Stimulated activated CD4-positive, alpha-beta T cell treated with anti-CD3 and anti-CD28 coated beads, Interleukin-15, amount 100 ng/mL, for 1 hour (primary cell): ENCODE measurements at places on chromosomes 2 and 18.

GRCh38 chr2:120883607-120884440 lies 148.2 kb downstream of the GLI2 start:
- no peak for DNase-seq

- DNase-seq, result no peak
Observed at GRCh38 chr2:223469270-223470046, 132.7 kb downstream of the SCG2 start.

DNA sequence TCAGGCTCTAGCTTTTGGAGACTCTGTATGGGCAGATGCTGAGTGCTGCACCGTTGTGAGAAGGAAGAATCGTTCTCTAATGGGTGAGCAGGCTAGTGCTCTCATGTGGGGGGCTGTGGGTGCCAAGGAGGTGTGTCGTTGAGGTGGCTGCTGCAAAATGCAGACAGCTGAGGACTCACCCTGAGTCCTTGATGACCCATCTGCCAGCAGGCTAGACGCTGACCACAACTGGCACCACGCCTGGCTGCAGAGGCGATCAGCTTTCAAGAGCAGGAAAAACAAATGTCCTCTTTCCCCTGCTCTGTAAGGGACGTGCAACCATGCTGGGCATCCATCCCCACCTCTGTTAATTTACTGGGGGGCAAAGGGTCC lies 48.2 kb downstream of the HAUS1 start:
- no peak for DNase-seq

DNA sequence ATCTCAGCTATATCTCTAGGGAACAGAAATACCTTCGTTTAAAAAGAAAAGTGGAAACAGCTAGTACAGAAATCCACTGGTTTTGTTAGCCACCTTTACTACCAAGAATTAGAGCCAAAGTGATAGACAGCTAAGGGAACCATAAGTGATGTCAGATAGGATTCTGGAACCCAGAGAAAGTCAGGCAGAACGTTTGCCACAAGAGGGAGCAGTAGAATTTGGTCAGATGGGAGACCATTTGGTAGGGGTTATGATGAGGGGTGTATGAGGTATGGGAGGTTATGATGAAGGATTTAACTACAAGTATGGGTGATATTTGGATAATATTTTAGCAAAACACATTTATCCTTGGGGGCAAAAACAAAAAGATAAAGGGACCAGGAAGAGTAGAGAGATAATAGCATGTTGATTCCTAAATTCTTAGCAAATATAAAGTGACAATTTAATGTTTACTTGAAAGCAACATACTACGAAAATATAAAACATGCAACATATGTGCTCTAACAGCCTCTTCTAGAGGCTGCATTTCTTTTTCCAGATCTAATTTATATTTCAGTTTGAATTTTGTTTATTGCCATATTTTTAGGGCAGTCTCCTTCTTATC lies 3.3 kb downstream of the SLC8A1 start:
- no peak for DNase-seq

DNA sequence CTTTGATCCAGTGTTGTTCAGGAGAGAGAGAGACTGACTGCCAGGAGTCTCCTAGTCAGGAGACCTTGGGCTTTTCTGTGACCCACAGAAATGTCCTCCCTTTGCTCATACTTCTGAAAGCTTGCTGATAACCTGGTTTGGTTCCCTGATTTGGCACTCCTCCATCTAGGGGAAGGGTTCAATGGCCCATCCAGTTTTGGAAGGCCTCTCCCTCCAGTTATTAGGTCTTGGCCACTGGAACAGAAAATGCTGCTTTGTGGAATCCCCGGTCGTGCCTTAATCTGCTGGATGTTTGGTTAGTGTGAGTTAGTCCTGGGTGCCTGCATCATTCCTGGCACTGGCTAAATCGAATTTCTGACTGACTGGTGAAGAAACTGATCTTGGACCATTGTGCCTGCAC lies 35.7 kb downstream of the KDM3A start:
- DNase-seq, result no peak

DNA sequence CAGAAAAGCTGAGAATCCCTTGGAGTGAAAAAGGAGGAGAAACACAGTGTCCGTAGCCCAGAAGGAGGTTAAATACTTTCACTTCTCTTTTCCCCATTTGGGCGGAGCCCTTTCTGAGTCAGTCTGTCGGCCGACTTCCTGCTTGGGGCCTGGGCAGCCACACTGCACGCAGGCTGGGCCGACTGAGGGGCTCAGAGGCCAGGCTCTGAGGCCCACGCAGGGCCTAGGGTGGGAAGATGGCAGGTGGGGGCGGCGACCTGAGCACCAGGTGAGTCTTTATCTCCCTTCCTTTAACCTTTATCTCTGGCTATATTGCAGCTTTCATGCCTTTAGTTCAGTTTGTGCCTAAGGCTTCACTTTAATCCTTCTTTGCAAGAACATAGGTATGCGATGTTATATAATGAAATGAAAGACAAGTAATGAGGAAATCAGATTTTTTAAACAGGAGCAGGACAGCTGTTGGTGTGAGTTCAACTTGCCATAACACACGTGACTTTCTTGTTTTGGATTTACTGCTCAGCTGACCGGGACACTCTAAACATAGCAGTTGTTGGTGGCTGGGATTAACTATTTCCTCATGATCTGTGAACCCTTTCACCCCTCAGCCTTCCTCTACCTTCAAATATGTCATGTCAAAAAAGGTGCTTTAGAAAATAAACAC lies at the start of gene SP100:
Gene SP100 (plus strand): TSS at position 141 of the 661 bp plus-strand sequence. CDS start 96 bp downstream, at position 237.
- DNase-seq, result peak; percentile 51

DNA sequence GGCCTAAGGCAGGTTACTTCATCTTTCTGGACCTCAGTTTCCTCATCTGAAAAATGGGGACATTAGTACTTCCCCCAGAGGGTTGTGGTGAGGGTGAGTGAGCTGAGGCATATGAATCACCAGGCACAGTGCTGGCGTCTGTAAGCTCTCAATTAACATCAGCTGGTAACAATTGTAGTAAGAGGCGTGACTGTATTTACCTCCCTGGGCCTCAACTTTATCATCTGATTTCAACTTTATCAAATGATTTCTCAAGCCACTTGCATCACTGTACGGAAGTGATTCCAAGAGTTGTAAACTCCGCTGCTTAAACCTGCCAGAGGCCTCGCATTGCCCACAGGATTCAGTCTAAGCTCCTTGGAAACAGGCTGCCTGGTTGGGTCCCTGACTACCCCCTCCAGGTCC lies 53.6 kb upstream of the PKDCC start:
- DNase-seq, result no peak

- DNase-seq, result no peak
Observed at GRCh38 chr2:166960702-166961270, 72.5 kb downstream of the XIRP2 start.

DNA sequence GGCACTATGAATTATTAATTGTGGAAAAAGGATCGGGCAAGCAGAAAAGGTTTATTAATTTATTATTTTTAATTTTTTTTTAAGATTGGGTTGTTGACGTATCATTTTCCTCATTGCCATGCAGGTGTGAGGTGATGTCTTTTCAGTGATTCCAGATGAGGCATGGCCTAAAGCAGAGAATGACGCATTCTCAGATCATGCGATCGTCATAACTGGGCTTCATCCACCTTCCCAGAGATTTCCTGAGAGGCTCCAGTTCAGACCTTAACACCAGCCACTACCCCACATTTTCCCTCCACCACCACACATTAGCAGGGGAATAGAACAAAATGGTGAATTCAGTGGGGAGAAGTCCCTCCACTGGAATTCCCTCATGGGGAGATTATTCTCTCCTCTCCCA lies 518.4 kb upstream of the SPHKAP start:
- no peak for DNase-seq

GRCh38 chr2:147441182-147441581 lies 403.6 kb upstream of the ACVR2A start:
- no peak for DNase-seq

GRCh38 chr2:170218456-170218855 lies 40.5 kb downstream of the MYO3B start:
- DNase-seq, result no peak

GRCh38 chr2:137091704-137092103 lies 326.4 kb downstream of the THSD7B start:
- no peak for DNase-seq

DNA sequence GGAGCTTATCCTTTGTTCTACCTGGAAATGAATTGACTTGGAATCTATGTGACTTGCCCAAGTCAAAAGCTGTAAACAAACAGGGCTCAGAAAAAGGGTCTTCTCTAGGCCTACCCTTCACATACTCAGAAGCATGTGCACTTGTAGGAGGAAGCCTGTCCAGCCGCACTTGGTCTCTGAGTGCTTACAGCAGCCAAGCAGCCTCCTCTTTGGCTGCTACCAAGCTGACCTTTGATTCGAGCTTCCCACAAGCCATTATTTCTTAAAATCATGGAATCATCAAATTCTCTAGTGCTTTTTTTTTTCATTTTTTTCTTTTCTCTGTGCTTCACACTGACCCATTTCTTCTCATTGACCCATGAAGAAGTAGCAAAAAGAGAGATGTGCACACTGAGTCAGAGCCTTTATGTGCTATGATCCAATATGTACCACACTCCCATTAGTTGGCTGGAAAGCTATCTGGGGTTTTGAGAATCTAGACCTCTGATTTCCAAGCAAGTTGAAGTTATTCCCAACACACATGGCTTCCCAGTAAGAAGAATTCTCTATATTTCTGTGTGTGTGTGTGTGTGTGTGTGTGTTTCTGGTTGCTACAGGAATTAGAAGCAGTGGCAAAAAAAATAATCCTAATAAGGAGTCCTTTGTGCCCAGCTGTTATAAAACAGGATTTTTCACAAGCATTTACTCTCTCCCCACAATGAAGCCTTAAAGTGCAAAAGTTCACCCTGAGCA lies 550.3 kb upstream of the TNP1 start:
- DNase-seq, result no peak

DNA sequence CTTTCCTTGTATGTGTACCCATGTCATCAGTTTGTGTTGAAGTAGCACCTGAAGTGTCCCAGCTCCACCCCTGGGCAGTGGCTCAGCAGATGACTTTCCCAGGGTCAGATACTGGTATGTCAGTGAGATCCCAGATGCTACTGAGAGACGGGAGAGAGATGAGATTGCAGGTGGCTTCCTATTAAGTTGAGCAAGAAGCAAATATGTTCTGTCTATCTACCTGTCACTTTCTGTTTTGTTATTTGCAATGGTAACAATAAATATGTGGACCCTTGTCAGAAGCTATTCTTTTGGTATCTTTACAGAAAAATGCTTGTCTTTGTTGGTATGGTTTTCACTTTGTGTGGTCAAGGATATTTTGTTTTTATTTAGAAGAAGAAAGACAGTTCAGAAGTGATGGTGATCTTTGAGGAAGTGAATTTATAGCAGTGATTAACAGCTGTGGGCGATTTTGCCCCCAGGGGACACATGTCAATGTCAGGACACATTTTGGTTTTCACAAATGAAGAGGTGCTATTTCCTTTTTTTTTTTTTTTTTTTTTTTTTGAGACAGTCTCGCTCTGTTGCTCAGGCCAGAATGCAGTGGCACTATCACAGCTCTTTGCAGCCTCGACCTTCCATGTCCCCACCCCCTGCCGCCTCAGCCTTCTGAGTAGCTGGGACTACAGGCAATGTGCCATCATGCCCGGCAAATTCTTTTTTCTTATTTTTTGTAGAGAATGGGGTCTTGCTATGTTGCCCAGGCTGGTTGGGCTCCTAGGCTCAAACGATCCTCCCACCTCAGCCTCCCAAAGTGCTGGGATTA lies 21.4 kb downstream of the MGAT5 start:
- DNase-seq, result no peak

GRCh38 chr2:524442-524841 lies 152.8 kb downstream of the TMEM18 start:
- no peak for DNase-seq

- DNase-seq, result no peak
Observed at GRCh38 chr2:224257156-224257555, 144.8 kb downstream of the FAM124B start.

- DNase-seq, result no peak
Observed at GRCh38 chr18:41875094-41875780, 79.8 kb upstream of the PIK3C3 start.

DNA sequence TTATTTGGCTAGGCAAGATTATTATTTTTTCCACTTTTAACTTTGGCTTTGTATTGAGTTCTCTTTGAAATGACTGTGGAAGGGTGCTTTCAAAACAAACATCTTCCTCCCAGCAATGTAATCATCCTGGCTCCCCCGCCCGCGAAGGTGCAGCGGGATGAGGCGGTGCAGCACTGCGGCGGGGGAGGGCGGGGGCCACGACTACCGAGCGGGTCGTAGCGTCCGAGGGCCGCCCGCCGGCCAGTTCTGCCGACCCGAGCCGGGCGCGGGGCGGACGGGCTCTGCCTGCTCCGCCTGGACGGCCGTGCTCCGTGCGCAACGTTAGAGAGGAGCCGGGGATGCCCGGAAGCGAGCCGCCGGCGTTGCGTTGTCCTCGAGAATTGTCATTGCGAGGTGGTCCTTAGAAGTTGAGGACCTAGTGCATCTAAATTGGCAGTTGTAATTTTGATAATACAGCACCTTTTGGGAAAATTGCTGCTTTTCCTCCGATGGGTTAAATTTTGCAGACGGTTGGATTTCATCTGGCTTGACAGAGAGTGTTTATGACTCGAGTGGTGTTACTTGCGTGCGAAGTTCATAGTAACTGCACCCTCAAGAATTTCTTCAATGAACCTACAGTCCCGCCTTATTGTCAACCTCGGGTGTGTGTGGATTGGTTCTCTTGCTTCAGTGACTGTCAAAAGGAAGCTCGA lies 1.1 kb downstream of the EPC2 start:
- DNase-seq, result no peak

DNA sequence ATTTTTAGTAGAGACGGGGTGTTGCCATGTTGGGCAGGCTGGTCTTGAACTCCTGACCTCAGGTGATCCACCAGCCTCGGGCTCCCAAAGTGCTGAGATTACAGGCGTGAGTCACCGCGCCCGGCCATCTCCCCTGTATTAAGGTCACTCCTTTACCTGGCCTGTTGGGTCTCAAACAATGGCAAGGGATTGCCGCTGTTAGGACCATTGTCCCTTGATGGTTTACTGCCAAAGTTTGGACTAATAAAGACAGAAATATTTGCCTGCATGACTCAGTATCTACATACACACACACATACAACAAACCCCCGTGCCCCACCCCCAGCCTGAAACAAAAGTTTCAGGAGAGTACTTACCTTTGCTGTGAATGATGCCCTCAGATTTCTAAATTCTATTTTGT lies 16.5 kb downstream of the PARD3B start:
- no peak for DNase-seq

GRCh38 chr2:114113518-114113917 lies 223.6 kb downstream of the ACTR3 start:
- DNase-seq, result no peak

GRCh38 chr2:238079874-238080327 lies 19.1 kb downstream of the SCLY start:
- DNase-seq, result no peak

GRCh38 chr18:44855681-44856080 lies 175.0 kb downstream of the SETBP1 start:
- no peak for DNase-seq

GRCh38 chr2:182951948-182952663 lies 85.7 kb upstream of the FRZB start:
- no peak for DNase-seq

- DNase-seq, result no peak
Observed at GRCh38 chr2:196391149-196391479, 219.7 kb upstream of the STK17B start.

DNA sequence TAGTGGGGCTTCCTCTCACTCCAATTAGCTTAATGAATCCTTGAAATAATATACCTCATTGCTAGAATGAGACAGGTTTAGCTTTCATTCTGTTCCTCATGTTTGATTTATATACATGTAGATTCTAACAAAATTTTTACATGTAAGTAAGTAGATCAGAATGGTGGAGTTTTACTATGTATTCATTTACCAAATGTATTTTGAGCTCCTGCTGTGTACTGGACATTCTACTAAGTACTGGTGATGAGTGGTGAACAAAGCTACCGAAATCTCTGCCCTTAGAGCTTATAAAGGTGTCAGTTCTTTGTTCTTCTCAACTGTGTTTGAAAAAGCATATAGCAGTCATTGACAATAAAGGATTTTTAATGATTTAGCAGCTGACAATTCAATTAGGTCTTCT lies 19.7 kb downstream of the MTA3 start:
- no peak for DNase-seq
